ENCODE measurements at places on chromosomes 1 and 21.

DNA sequence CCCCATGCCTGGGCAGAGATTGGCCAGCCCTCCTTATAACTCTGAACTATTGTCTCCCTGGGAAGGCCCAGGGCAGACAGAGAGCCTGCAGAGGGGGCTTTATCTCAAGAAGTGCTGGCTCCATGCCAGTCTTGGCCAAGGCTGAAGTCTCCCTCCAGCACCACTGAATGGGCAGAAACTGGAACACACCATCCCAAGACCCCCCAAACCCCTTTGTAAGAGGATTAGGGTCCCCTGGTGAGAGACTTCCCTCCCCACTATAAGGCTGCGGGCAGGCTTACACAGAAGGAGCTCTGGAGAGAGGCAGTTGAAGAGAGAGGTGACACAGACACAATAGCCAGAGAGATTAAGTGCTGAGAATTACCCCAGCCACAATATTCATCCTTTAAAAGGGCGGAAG lies 97.2 kb downstream of the NAV1 start:
- no peak for DNase-seq

GRCh38 chr21:46243960-46244361 lies 15.4 kb upstream of the LSS start:
- DNase-seq: no peak

GRCh38 chr1:114154963-114155322 lies 1.3 kb upstream of the SYT6 start:
- no peak for DNase-seq

DNA sequence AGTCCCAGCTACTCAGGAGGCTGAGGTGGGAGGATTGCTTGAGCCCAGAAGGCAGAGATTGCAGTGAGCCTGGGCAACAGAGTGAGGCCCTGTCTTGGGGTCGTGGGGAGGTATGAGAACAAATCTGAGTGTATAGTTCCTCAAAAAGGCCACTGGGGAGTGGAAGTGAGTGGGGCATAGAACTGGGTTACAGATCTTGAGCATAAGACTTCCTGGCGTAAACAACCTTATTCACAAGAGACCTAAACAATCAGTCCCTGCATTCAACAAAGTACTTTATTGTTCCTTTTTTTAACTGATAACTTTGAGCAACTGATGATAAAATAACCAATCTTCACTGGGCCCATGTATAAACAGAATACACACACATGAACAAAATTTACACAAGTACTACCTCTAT lies 72.7 kb upstream of the MUTYH start:
- DNase-seq: no peak

DNA sequence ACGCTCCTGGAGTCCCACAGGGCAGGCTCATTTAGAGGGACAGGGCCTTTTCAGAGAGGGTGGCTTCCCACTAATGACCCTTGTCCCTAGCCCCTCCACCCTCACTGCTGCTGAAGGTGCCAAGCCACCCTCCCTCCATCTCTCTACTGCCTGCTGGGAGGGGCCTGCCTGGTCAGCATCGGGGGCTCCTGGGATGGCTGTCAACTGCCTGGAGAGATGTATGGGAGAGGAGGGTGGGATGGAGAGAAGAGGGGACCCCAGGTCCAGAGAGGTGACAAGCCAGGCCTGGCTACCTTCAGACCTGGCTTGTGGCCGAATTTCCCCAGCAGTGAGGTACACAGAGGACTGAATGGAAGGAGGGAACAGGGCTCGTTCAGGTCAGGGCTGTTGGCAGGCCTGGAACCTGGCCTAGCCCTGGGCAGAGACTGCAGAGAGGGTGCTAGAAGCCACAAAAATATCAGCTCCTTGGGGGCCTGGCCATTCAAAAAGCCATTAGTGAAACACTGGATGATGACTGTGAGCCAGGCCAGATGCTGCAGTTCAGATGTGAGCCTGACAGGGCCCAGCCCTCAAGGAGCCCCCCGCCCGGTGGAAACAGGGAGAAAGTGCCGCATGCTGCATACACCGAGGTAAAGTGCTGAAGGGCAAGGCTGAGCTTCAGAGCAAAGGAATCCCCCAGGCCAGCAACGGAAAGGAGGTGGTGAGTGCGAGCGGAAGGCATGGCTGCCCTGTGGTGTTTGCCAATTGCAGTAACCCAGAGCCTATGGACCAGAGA lies 20.0 kb downstream of the MMEL1 start:
- no peak for DNase-seq

DNA sequence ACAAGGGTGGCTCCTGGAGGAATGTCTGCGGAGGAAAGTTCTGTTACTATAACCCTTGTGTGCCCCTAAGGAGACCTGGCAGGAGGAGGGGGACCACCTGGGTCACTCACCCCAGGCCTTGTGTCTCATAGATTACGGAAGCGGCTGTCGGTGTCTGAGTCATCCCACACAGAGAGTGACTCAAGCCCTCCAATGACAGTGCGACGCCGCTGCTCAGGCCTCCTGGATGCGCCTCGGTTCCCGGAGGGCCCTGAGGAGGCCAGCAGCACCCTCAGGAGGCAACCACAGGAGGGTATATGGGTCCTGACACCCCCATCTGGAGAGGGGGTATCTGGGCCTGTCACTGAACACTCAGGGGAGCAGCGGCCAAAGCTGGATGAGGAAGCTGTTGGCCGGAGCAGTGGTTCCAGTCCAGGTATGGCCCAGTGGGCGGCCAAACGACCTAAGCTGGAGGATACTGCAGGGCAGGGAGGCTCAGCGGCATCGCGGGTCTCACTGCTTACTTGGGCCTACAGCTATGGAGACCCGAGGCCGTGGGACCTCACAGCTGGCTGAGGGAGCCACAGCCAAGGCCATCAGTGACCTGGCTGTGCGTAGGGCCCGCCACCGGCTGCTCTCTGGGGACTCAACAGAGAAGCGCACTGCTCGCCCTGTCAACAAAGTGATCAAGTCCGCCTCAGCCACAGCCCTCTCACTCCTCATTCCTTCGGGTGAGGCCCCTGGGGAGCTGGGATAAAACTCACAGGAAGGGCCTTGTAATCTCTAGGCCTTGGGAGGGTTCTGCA lies 101.4 kb downstream of the PIK3R3 start:
- no peak for DNase-seq

GRCh38 chr21:44710756-44711326 lies 531 bp downstream of the TSPEAR start:
- DNase-seq: no peak

GRCh38 chr1:235942979-235943575 lies 76.4 kb upstream of the LYST start:
- DNase-seq: no peak

- no peak for DNase-seq
Observed at GRCh38 chr1:230148768-230149469, 81.9 kb downstream of the GALNT2 start.

DNA sequence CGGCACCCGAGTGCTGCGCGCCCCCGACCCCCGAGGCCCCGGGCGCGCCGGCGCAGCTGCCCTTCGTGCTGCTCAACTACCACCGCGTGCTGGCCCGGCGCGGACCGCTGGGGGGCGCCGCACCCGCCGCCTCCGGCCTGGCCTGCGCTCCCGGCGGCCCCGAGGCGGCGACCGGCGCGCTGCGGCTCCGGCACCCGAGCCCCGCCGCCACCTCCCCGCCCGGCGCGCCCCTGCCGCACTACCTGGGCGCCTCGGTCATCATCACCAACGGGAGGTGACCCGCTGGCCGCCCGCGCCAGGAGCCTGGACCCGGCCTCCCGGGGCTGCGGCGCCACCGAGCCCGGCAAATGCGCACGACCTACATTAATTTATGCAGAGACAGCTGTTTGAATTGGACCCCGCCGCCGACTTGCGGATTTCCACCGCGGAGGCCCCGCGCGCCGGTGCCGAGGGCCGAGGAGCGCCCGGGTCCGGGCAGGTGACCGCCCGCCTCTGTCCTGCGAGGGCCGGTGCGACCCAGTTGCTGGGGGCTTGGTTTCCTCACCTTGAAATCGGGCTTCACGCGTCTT lies 49.0 kb downstream of the SIM2 start:
- peak; percentile 41 for DNase-seq

DNA sequence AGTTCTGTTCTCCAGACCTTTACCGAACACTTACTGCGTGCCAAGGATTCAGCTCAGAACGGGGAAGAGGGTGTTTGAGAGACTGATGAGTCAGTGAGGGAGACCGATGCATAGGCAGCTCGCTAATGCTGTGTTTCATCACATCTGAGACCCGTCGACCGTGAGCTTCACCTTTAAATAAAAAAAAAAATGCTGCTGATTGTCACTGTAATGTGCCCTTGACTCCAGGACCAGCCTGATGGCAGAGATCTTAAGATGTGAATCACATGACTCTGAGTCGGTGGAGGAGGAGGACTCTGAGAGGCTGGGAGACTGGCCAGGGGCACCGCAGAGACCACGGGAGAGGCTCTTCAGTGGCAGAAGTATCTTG lies 28.8 kb downstream of the SPSB1 start:
- no peak for DNase-seq

- no peak for DNase-seq
Observed at GRCh38 chr1:61295818-61296537, 213.6 kb downstream of the NFIA start.

DNA sequence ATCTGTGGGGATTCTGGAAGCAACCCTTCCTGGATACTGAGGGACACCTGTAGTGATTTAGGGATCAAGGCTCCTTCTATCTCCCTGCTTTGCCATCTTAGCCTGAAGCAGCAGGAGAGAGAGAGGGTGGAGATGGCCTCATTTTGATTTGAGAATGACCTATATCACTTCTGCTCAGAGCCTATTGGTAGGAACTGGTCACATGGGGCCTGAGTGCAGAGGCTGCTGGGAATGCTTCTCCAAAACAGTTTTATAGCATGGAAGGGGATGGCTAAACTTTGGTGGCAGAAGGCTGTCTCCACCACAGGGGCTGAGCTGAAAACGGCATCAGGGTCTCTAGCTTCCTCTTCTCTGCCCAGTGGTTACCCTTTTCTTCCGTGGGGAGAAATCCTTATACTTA lies 105.8 kb downstream of the TBX19 start:
- no peak for DNase-seq

DNA sequence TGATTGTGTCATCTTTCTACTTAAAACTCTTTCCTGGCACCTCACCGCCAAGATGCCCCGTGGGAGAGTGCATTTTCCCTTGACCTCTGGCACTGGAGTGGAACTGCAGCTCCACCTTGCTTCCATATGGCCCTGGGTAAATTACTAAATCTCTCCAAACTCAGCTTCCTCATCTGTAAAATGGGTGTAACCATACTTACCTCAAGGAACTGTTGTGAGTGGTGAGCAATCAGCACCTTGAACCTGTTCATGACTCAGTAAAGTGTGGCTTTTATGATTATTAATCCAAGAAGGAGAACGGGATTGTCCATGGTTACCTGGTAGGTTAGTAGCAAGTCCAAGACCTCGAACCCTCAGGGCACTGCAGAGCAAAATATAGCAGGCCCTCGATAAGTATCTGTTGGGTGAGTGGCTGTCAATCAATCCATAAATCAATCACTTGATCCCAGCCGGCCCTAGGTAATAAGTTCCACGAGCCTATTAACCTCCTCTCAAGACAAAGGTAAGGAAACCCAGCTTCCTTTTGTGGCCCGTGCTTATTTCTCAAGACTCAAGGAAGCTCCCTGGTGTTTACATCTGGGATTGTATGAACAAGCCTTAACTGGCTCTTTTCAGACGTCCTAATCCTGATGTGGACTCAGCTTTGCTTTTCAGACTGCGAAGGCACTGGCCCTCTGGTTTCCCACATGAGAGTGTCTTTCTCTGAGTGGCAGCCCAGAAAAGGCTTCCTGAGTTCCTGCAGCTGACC lies 114.0 kb upstream of the GJB5 start:
- no peak for DNase-seq

GRCh38 chr1:230550428-230550827 lies 91.9 kb upstream of the COG2 start:
- no peak for DNase-seq

GRCh38 chr21:26425576-26425975 lies 147.5 kb downstream of the CYYR1 start:
- DNase-seq: no peak

DNA sequence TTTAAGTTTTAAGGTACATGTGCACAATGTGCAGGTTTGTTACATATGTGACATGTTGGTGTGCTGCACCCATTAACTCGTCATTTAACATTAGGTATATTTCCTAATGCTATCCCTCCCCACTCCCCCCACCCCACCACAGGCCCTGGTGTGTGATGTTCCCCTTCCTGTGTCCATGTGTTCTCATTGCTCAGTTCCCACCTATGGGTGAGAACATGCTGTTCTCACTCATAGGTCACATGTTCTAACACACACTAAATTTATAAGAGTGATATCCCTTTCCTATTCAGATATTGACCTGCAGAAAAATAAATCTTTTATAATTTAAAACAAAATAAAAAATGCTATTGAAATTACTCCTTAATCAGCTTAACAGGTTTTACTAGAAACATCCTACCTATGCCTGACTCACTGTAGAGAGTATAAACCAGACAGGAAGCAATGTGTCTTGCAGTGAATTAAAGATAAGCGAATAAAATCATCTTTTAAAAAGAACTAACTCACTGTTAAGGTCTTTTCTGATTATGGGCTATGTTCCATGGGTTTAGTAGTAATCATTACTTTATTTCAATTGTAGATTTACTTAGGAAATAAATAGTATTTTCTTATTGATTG lies 82.0 kb upstream of the DPH5 start:
- DNase-seq: no peak

DNA sequence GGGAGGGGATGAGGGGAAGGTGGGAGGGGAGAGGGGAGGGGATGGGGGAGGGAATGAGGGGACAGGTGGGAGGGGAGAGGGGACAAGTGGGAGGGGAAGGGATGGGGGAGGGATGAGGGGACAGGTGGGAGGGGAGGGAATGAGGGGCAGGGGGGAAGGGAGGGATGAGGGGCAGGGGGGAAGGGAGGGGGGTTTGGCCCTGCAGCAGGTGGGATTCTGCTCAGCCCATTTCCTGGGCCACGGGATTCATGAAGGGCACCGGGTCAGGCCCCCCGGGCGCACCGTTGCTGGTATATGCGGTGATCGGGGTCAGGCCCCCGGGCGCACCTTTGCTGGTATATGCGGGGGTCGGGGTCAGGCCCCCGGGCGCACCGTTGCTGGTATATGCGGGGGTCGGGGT lies 15.1 kb upstream of the SAMD11 start:
- DNase-seq: no peak

DNA sequence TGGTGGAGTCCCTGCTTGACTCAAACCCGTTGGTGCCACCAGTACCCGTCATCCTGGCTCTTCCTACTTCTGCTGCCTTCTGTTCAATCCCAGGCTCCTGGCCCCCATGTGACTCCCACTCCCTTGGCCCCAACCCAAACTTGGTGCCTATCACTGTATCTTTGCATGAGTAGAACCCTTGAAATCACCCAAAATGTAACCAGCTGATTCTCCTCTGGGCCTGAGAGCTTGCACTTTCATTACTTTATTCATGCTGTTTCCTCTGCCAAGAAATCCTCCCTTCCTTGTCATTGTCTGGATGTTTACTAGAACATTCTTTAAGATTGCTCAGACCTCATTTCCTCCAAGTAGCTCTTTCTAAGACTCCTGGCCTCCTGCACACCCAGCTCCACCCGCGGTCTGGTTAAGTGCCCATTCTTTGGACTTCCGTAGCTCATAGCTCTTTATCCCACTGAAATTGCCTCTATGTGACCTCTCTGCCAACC lies 15.7 kb downstream of the PTAFR start:
- DNase-seq: no peak

DNA sequence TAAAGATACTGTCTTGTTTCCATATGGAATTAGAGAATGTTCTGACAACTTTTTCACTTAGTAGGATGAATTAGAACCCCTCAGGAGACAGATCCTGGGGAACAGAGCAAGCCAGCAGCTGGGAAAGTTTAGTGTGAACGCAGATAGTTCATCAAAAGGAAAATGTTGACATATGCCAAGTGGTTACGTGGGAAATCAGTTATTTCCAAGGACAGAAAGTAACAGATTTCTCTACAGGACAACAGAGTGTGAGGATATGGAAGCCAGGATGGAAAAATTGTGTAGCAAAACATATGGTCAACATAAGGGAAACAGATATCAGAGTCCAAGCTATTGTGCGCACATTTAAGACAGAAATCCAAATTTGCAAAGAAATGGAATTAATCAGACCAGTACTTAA lies 419.5 kb downstream of the LRRIQ3 start:
- no peak for DNase-seq

Measured in GM19239 (cell line).